NCI-H446 (cell line): ENCODE measurements at places on chromosomes 7 and 10.
A peak's percentile ranks its signal among the peaks of the same experiment; 100 is the strongest.

DNA sequence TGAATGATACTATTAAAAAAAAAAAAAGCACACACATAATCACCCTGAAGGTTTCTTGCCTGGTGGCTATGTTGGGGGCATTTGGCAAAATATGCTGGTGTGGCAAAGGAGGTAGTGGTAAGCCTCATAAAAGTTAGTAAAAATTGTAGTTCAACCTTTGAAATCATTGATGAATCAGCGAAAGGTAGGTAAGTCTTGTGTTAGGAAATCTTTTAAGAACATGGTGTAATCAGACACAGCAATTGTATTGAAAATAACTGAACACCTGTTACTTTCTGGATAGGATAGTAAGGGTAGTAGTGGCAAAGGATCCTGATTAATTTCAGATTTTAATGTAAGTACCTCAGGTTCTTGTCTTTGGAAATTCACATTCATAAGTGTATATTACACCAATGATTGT is 40.9 kb downstream of the CALML5 start:
- DNase-seq = no peak

- no peak for DNase-seq
Observed at GRCh38 chr7:29956487-29956836, 33.1 kb downstream of the SCRN1 start.

DNA sequence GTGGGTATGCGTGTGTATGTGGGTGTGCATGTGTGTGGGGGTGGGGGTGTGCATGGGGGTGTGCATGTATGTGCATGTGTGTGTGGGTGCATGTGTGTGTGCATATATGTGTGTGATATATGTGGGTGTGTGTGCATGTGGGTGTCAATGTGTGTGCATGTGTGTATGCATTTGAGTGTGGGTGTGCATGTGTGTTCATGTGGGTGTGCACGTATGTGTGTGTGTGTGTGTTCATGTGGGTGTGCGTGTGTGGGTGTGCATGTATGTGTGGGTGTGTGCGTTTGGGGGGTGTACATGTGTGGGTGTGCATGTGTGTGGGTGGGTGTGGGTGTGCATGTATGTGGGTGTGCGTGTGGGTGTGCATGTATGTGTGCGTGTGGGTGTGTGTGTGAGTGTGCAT is 42.6 kb downstream of the GTF2IRD1 start:
- no peak for DNase-seq

DNA sequence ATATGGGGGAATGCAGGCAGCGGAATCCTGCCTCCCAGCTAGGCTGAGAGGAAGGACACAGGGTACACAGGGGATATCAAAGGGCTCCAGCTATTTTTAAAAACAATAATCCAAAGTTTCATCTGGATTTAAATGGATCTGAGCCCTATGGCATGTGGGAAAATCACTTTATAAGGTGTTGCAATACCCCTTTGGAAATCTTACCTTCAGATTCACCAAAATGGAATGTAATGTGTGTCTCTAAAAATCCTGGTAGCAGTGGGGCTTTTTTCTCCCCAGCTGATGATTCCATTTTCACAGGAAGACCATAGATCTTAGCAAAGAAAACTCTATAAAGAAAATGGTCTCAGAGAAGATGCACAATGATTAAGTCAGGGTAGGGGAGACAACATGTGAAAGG is 722.2 kb downstream of the PARD3 start:
- DNase-seq = no peak

GRCh38 chr10:112799726-112800510 is 150.1 kb upstream of the TCF7L2 start:
- no peak for DNase-seq

DNA sequence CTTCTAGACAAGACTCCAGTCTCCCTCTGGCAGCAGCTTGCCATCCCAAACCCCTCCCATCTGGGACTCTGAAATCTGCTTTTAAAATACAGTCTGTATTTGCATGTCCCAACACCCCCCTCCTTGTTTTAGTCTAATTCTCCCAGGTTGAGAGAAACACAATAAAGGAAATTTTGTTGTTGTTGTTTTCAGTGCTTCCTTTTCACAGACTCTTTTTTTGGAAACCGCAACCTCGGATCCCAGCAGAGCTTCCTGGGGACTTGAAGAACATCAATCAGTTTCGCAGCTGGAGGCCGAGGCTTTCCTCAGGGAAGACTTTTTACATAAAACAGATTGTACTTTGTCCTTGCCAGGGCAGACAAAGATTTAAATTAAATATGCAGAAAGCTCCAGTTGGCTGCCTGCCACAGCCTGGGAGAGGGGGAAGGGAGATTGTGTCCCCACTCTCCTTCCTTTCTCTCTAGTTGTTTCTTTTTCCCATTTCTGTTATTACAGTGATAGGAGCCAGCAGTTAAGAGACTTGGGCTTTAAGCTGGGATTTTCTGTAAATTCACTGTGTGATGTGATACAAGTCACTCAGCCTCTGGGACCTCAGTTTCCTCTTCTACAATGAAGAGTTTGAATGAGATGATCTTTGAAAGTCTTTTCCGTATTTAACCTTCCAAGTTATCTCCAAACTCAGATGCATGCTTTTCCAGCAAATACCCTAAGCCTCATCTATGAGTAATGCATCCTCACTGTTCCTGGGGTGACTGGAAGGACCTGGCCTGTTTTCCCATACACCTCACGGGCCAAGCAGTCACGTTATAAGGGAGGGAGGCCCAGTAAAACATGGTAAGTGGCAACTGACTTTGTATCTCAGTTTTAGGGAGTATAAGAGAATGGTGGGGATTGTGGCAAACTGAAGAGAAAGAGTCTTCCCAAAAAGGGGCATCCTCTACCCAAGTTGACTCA is 192.3 kb downstream of the REEP3 start:
- DNase-seq = peak; percentile 94

GRCh38 chr10:117903854-117904253 is 142.9 kb downstream of the RAB11FIP2 start:
- no peak for DNase-seq

DNA sequence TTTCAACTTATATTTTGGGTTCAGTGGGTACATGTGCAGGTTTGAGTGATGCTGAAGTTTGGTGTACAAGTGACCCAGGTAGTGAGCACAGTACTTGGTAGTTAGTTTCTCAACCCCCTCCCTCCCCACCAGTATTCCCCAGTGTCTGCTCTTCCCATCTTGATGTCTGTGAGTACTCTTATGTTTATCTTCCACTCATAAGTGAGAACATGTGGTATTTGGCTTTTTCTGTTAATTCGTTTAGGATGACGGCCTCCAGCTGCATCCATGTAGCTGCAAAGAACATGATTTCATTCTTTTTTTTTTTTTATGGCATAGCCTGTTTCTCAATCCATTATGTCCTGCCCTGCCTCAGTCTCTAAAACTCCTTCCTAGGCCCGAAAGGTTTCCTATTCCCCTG is 222.1 kb downstream of the WDR37 start:
- DNase-seq = no peak

- DNase-seq = no peak
Observed at GRCh38 chr7:81993186-81993585, 223.3 kb upstream of the HGF start.
